ENCODE measurements at places on chromosomes 1 and 21. TPM values are rescaled to one million over a fixed set of nuclear protein-coding genes. Genes with fewer than 3 reads are reported as not detected.

GRCh38 chr1:61356995-61357394 lies 274.6 kb downstream of the NFIA start:
- DNase-seq = no peak

- DNase-seq = no peak
Observed at GRCh38 chr1:110860174-110860573, 12.8 kb upstream of the CD53 start.

GRCh38 chr1:41622859-41623732 lies 138.6 kb upstream of the EDN2 start:
- no peak for DNase-seq

DNA sequence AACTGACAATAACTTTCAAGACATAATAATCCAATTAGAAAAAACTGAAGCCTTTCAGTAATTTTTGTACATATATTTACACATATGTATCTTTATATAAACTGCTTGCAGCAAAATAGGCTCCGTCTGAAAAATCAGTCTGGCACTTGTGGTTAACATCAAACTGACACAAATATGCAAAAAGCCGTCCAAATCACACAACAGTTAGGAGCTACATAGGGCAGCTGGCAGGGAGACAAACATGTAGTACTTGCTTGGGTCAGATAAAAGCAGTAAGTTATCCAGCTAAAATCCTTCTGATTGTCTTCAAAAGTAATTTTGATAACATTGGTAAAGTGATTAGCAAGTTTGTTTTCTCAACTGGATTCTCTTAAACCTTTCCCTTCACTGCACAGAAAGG lies 14.7 kb upstream of the GUCA2A start:
- DNase-seq = no peak

GRCh38 chr1:63405021-63405420 lies 37.6 kb downstream of the ALG6 start:
- DNase-seq = peak; percentile 15

DNA sequence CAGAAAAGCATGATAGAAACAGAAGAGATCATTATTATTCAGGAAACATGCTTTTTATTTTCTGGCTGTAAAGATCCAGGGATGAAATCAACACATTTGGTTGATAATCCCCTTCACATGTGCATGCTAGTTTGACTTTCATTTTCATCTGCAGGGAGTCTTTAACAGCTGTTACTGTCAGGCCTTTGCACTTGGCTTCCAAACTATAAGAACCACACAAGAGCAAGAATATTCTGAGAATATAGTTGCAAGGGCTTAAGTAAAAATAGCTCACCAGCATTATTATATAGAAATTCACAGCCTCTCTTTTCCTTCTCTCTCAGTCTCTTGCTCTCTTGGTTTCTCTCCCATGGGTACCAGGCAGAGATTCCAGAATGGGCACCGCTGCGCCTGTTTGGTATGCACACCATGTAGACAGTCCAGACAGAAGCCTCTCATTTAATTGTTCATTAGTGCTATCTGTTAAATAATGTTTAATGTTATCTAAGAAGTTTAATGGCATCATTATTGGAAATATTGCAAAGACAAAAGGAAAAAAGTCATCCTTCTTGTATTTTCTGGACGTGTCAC lies 622.3 kb upstream of the PLXNA2 start:
- no peak for DNase-seq

GRCh38 chr1:6041432-6042062 lies 4.1 kb upstream of the KCNAB2 start:
- peak; percentile 44 for DNase-seq

GRCh38 chr1:191869790-191870312 lies 288.4 kb upstream of the RGS18 start:
- no peak for DNase-seq

GRCh38 chr21:46248422-46248782 lies 19.8 kb upstream of the LSS start:
- no peak for DNase-seq

- DNase-seq = no peak
Observed at GRCh38 chr1:106986603-106987002, 69.9 kb upstream of the PRMT6 start.

- DNase-seq = no peak
Observed at GRCh38 chr1:98550076-98550475, 111.4 kb upstream of the SNX7 start.

DNA sequence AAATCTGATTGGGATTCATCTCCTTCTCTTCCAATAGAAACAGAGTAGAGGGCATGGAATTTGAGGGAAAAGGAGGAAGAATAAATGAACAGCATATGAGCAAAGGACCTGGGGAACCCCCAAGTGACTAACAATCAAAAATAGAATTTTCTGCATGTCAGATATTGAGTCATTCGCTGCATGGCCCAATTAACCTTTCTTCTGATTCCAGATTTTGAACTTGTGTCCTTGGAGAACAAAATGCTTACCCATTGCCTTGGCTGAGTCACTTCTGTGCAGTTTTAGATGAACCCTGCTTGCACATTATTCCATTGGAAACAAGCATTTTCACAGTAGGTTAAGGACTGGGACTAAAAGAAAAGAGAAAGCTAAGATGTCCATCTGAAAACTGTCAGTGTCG lies 390.5 kb downstream of the ST6GALNAC3 start:
- DNase-seq = no peak

GRCh38 chr1:219189021-219189824 lies 15.5 kb downstream of the LYPLAL1 start:
- DNase-seq = no peak

DNA sequence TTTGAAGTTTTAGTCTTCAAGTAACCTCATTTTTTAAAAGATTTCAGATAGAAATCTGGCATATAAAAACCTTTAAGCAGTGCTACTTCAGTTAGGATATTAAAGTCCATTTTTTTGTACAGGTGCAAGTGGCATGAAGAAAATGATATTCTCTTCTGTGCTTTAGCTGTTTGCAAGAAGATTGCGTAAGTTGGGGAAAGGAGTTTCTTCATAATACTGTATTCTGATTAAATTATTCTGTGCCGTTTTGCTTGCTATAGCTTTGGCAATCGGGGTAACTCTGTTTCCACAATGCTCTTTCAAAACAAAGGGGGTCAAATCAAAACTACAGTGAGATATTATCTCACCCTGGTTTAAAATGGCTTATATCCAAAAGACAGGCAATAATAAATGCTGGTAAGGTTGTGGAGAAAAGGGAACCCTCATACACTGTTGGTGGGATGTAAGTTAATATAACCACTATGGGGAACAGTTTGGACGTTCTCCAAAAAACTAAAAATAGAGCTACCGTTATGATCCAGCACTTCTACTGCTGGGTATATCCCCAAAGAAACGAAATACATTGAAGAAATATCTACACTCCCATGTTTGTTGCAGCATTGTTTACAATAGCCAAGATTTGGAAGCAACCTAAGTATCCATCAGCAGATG lies 27.1 kb downstream of the MAEL start:
- DNase-seq = no peak

- no peak for DNase-seq
Observed at GRCh38 chr1:197336571-197336970, 68.5 kb downstream of the CRB1 start.

- no peak for DNase-seq
Observed at GRCh38 chr21:44699502-44700001, 2.6 kb downstream of the KRTAP10-12 start.

GRCh38 chr1:41532206-41532975 lies 47.9 kb upstream of the EDN2 start:
- no peak for DNase-seq

DNA sequence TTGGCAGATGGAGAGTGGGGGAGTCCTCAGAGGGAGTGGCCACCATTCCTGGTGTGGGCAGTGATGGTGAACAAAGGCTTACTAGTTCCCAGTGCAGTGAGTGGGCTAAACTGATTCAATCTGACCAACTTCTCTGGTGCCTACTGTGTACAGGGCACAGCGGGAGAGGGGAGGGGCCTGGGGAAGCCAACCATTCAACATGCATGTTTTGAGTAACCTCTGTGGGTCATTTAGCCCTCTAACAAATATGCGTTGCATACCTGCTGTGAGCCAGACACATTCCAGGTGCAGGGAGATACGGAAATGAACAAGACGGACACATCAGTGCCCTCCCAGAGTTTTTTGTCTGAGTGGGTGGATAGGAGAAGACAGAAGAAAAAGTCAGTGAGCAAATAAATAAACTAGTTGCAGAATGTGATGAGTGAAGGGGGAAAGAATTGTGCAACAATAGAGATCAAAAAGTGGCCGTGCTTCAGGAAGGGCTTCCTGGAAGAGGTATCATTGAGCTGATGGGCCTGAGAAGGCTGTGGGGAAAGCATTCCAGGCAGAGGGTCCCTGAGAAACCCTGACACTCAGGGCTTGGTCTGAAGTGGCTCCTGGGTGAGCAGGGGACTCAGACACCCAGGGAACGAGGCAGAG lies 78.8 kb downstream of the EPHB2 start:
- no peak for DNase-seq

GRCh38 chr21:41973861-41974751 lies 20.3 kb upstream of the C2CD2 start:
- no peak for DNase-seq

- no peak for DNase-seq
Observed at GRCh38 chr1:39026866-39027507, 837 bp downstream of the NDUFS5 start.

DNA sequence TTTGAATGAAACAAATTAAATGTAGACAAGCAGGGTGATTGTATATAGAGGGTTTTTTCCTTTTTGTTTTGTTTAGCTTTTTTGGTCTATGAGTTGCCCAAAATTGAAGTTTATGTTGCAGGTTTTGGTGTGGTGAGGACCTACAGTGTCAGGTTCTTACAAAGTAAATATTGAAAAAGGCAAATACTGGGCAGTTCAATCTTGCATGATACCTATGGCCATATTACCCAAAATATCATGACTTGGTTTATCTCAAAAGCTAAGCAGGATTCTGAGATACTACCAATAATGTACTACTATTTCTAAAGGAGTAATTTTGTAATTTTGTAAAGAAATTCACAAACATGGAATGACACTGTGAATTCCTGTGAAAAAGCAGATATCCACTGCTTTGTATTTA lies 1.8 kb downstream of the DNAJB4 start:
- DNase-seq = no peak

GRCh38 chr21:28949318-28949717 lies 43.4 kb downstream of the LTN1 start:
- no peak for DNase-seq

- no peak for DNase-seq
Observed at GRCh38 chr1:232562855-232563510, 67.0 kb downstream of the SIPA1L2 start.

GRCh38 chr1:4396551-4396950 lies 257.9 kb upstream of the AJAP1 start:
- no peak for DNase-seq

DNA sequence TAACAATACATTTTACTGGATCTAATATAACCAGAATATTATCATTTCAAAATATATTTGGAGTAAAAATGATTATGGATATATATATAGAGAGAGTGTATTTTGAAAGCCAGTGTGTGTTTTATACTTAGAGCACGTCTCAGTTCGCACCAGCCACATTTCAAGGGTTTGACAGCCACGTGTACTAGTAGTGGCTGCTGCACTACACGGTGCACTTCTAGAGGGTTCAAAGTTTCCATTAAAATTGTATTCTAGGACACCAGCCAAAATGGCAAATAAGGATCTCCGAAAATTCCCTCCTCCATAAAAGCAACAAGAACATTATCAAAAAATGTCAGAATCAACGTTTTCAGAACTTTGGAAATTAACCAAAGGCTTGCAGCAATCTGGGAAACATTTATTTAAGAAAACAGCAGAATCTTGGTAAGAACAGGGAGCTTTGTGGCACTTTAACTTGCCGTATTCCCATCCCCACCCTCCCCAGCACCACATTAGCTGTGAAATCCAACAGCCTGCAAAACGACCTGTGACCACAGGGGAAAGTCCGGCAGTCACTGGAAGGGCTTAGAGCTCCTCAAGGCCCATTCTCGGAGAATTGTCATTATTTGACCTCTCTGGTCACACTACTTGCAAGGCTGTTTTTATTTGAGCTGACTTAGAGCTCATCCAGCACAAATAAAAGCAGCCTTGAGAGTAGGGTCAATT lies 33.5 kb upstream of the MRPS6 start:
- DNase-seq = no peak

DNA sequence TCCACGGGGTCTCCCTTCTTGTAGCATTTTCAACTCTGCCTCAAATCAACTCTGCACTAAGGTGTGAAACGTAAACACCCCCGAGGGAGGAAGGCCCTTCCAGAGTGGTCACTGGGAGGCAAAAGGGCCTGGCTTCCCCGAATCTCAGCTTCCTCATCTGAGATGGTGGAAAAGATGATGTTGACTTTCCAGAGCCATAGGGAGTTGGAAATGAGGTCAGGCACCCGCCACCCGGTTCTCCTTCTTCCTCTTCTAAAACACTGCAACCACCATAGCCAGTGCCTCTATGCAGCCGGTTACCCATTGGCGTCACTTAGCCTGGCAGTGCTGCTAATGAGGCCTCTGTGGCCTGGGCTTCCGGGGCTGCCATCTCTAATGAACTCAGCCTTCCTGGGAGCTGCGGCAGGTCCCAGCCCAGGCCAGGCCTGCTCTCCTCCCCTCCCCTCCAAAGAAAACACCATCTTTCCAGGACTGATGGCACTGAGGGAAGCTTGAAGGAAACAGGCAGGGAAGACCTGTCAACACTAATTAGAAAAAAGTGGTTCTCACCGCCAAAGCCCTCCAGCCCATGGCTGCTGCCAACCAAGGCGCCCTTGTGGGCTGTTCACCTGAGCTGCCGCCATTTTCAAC lies 175.0 kb downstream of the KAZN start:
- no peak for DNase-seq

DNA sequence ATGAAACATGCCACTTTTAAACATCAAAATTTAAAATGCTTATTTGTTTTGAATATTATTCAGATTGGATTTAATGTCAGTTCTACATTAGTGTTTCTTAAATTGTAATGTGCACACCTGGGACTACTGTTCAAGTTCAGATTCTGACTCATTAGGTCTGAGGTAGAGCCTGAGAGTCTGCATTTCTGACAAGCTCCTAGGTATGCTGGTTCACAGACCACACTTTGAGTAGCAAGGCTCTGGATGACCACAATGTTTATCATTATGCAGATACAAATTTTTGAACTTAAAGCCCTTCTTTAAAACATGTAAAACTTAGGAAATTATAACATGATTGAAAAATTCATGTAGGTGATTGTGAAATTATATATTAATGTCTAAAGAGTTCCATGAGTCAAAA lies 40.2 kb downstream of the TTLL7 start:
- DNase-seq = no peak

DNA sequence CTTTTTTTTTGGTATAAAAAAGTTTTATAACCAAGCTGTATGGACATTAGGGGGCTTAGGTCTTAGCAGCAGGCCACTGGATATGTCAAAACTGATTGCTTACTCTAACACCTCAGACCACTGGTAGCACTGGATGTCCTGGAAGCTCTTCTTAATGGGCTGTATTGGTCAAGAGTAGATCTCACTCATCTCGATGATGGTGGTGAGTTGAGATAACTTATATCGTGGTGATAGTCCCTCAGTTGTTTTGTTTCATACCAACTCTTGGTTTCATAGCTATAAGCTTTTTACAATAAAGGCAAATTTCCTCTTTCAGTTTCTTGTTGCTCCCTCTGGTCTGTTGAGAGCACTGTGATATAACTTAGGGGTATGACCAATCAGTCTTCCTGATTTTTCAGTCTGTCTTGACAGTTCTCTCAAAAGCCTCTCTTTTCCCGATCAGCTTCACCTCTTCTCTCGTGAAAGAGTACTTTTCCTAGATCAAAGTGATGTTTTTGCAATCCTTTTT lies 9.7 kb upstream of the AGO1 start:
- DNase-seq = no peak

Gene CD1E
- total RNA-seq = not detected

Gene EVA1C
- total RNA-seq = 3.0 TPM

Gene NENF
- 85.9 TPM for total RNA-seq

Gene MATN1
- total RNA-seq = 0.37 TPM

Gene CHODL
- total RNA-seq = 0.53 TPM

Gene PLA2G2C
- 0.48 TPM for total RNA-seq

Gene PIK3R3
- total RNA-seq = 44.2 TPM

Gene COL18A1
- 82.4 TPM for total RNA-seq

Gene CCDC185
- not detected for total RNA-seq

Gene ALPL
- not detected for total RNA-seq

Data from PC-9 (cell line).